Stimulated activated CD8-positive, alpha-beta memory T cell treated with anti-CD3 and anti-CD28 coated beads, Interleukin-2, amount 100 ng/mL, for 1 hour (primary cell): ENCODE measurements at places on chromosomes 12 and 14.

GRCh38 chr12:19055589-19055988 is 73.9 kb upstream of the PLEKHA5 start:
- DNase-seq: no peak

DNA sequence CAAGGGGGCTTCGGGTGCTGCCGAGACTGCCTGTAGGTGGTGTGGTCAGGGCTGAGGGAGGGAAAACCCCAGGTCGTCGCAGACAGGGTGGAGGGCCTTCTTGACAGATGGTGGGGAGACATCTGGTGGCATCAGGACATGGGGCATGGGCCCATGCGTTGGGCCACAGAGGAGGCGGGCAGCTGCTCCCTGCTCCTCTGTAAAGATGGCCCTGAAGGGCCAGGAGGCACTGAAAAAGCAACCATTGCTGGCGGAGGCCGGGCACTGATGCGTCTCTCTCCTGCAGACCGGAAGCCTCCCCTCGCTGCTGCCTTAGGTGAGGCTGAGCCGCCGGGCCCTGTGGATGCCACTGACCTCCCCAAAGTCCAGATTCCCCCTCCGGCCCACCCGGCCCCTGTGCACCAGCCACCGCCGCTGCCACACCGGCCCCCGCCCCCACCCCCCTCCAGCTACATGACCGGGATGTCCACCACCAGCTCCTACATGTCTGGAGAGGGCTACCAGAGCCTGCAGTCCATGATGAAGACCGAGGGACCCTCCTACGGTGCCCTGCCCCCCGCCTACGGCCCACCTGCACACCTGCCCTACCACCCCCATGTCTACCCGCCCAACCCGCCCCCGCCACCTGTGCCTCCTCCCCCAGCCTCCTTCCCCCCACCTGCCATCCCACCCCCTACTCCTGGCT is 28.8 kb downstream of the CCNK start:
- DNase-seq: no peak

- DNase-seq: no peak
Observed at GRCh38 chr12:104935886-104936285, 22.2 kb downstream of the SLC41A2 start.

- DNase-seq: no peak
Observed at GRCh38 chr12:53045696-53046045, 4.2 kb upstream of the TNS2 start.

GRCh38 chr12:105226219-105226618 is 9.8 kb downstream of the APPL2 start:
- no peak for DNase-seq

DNA sequence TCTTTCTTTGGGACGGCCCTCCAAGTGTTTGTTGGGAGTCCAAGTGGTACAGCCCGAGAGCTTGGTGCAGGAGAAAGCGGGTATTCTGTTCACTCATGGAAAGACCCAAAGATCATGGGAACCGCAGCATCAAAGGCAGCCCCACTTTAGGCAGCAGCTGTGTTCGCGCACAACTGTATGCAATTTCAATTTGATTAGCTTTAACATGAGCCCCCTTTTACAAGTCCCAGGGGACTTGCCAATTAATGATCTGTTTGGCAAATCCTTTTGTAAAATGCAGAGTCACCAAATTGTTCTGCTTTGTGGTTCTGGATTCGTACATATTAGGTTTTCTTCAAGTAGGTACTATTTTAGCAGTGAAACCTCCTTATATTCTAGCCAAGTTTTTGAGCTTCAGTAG is 217.7 kb downstream of the AACS start:
- DNase-seq: no peak

DNA sequence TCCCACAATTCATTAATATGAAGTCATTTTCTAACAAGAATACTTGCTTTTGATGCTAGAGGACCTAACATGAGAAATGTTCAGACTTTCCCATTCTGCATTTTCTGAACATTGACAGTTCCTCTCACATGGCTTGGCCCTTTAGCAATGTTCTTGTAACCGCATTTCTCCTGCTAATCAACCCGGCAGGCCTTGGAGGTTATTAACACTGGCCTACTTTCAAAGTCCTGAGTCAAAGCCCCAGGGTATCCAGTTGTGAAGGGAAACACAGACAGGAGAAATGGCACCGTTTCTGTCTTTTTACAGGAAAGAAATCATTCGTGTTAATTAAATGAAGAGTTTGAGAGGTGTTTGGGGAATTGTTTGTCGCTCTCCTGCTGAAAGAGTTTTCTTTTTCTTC is 446.5 kb upstream of the MIS18BP1 start:
- no peak for DNase-seq

DNA sequence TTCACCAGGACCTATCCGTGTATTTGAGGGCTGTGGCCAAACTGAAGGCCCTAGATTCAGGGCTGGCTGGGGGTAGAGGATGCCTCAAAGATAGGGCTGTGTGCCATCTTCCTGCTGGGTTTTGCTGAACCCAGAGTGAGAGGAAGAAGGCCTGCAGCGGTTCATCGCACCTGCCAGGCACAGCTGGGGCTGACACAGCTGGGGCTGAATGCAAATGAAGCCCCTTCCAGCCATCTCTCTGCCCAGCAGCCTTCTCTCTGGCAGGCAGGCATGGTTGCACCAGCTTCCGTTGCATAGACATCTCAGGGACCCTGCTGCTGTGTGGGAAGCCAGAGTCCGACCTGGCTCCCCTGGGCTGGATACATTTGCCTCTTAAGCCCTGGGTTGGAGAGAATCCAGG is 152.4 kb downstream of the TSPAN9 start:
- no peak for DNase-seq

DNA sequence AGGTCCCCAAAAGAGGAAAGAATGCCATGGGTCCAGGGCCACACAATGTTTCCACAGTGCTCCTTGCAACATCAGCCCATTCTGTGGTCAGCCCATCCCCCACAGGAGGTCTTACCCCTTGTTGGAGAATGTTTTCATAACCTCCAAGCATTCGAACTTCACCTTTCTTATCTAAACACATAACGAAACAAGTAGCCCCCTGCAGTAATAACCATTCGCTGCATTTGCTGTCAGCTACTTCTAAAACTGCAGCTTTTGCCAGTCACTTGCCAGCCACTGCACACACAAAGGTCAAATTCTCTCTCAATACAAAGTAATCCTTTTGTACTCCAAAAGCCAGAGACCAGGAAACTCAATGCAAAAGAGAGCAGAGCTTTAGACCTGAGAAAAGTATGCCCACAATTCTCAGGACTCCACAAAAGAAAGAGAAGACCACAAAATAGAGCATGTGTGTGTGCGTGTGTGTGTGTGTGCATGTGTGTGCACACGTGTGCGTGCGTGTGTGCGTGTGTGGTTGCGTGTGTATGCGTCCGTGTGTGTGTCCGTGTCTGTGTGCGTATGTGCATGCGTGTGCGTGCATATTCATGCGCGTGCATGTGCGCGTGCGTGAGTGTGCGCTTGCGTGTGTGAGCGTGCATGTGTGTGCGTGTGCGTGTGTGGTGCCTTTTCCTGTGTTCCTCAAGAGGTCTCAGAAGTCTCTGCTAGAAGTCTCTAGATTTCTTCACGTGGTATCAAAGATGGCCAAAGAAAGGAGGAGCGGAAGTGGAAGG is 31.7 kb upstream of the NINJ2 start:
- DNase-seq: no peak

DNA sequence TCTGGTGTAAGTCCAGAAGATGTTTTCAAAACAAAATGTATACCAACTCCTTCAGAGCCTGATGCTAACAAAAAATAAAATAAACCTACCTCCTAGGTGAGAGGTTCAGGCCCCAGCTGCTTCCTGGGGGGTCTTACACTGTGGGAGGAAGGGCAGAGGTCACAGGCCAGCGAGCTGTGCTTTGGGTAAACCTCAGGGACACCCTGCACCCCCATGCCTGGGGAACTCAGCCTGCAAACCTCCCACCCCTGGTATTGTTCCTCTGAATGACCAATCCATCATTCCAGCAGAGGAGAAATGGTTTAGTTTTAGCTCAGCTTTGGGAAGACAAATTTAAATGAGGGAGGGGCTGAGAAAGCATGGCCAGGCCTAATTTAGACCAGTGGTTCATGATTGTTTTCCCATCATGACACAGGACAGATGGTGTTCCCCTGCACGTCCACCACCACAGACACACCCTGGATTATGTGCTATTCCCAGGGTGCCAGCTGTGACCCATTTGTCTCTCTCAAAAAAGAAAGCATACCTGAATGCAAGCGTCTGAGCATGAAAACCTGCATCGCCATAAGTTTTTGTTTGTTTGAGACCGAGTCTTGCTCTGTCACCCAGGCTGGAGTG is 14.5 kb upstream of the TFCP2 start:
- DNase-seq: no peak

- DNase-seq: no peak
Observed at GRCh38 chr14:52936437-52936836, 14.4 kb downstream of the FERMT2 start.

- DNase-seq: no peak
Observed at GRCh38 chr12:50016501-50017475, 8.5 kb downstream of the RACGAP1 start.

DNA sequence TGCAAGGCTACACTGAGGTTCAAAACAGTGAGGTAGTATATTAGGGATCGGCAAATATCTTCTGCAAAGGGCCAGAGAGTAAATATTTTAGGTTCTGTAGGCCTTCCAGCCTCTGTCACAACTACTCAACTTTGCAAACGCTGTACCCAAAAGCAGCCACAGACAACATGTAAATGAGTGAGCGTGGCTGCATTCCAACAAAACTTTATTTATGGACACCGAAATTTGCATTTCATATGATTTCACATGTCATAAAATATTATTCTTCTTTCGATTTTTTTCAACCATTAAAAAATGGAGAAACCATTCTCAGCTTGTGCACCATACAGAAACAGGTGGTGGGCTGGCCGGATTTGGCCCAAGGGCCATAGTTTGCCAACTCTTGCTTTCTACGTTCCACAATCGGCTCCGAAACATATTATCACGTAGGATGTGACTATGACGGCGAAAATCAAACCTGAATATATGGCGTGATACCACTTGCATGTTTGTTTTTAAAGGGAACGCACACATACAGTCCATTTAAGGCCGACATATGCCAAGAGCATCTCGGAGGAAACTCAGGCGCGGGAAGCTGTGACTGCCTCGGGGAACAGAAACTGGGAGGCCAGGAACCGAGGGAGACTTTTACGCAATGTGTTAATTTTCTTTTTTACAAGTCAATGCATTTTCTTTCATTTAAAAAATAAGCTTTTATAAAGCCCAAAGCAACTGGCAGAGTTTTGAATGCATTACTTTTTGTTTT is 7.1 kb downstream of the NCOR2 start:
- DNase-seq: no peak

DNA sequence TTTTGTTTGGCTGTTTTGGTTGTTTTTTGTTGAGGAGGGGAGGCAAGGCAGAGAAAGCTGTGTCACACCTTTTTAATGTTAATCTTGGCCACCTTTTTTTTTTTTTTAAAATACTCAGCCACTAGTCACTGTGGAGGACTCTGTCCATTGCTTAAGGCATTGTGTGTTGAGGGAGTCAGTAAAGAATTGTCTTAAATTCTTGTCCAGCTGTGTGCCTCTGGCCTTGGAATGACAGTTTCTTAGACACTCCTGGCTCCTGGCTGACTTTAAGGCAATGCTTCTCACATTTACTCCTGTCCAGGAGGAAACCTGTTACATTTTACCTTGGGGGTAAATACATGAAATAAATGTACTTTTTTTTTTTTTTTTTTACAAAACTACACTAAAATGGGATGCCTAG is 18.1 kb upstream of the SMCO2 start:
- DNase-seq: no peak

- no peak for DNase-seq
Observed at GRCh38 chr12:126588586-126589249, 1523.5 kb downstream of the AACS start.

DNA sequence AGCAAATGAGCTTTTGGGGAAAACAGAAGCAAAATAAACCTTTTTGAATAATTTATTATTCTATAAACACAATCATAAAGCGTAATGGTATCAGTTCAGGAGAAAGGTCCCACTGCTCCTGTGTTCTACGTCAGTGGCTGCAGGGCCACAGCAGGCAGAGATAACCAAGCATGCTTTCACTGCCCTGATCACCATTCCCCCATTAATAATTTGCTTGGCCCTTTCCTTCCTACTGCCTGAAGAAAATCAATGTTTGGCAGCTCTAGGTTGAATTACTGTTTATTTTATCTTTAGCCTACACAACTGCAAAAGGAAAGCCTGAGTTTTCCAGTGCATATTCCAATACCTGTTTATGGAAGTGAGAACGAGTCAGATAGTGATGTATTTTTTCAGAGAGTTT is 369.9 kb downstream of the DIO2 start:
- DNase-seq: no peak

- no peak for DNase-seq
Observed at GRCh38 chr12:19757317-19757877, 318.1 kb downstream of the AEBP2 start.
